ENCODE measurements at places on chromosomes 3 and 15.

DNA sequence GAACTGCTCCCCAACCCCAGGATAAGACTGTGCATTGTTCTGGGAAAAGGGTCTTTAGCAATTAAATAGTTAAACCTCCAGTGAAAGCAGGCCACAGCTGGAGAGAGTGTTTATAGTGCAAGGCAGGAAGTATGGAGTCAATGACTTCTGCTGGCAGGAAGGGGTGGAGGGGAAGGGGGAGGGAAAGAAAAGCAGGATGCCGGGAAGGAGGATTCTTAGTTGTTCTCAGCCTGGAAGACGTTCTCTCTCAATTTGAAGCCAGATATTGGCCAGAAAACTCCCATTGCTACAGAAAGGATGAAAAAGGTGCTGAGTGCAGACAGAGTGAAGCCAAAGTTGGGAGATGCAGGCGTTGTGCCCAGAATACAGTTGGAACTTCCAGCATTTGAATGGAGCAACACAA is 35.7 kb upstream of the ACTL6A start:
- H3K36me3 ChIP-seq, result no peaks in the 10 kb centered on the region
- no peak for DNase-seq
- peaks cover 9% of the 10 kb centered on the region for H3K27me3 ChIP-seq
- no peak overlapping the region for H3K4me3 ChIP-seq
- no peaks in the 10 kb centered on the region for H3K4me1 ChIP-seq
- H3K27ac ChIP-seq, result no peak overlapping the region

DNA sequence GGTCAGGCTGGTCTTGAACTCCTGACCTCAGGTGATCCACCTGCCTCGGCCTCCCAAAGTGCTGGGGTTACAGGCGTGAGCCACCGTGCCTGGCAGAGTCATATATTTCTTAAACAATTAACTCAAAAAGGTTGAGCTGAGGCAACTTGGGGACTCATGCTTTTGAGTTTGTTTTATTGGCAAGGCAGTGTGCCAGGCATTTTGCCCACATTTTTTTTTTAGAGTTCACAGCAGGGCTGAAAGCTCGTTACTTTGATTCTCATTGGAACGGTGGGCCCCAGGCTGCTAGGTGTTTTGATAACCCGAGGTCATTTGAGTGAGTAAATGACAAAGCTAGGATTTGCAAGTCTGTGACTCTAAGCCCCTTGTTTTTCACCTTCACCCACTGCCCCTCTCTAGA is 76.2 kb downstream of the CCK start:
- DNase-seq, result no peak
- no peak overlapping the region for H3K4me3 ChIP-seq
- H3K4me1 ChIP-seq, result peaks cover 28% of the 10 kb centered on the region
- no peak overlapping the region for H3K27ac ChIP-seq

DNA sequence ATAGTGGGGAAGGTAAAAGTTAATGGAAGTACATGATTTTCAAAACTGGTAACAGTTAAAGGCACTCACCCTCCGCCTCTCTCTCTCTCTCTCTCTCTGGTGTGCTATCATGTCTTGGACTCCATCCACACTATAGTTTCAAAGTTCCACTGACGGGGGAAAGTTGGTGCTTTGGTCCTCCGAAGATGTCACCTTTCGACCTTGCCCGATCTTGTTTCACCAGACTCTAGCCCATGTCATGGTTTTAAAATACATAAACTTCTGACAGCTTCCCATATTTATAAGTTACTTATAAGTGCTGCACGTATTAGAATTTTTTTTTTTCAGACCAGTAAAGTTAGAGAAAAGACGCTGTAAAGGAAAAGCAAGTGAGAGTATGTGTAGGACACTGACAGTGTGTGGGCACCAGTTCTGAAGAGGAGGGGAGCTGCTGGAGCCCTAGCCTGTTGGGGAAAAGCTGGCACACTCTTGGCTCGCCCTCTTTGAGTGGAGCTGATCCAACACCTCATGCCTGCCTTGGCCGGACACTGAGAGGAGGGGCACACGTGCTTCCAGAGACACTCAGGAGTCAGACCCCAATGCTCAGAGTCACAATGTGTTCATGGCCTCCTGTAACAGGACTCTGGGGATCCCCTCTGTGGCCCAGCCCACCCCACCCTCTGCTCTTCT is 200.5 kb upstream of the TPM1 start:
- no peak overlapping the region for H3K4me3 ChIP-seq
- no peak overlapping the region for H3K27ac ChIP-seq
- H3K4me1 ChIP-seq, result no peaks in the 10 kb centered on the region
- H3K27me3 ChIP-seq, result no peaks in the 10 kb centered on the region

- no peaks in the 10 kb centered on the region for H3K4me1 ChIP-seq
- H3K27me3 ChIP-seq, result peaks cover 6% of the 10 kb centered on the region
- no peak for DNase-seq
- H3K36me3 ChIP-seq, result no peaks in the 10 kb centered on the region
- H3K4me3 ChIP-seq, result no peak overlapping the region
- H3K27ac ChIP-seq, result no peak overlapping the region
Measured at GRCh38 chr15:58962662-58963565, 24.5 kb upstream of the RNF111 start.
